ENCODE measurements at places on chromosomes 6 and 20.
A peak's percentile ranks its signal among the peaks of the same experiment; 100 is the strongest.

DNA sequence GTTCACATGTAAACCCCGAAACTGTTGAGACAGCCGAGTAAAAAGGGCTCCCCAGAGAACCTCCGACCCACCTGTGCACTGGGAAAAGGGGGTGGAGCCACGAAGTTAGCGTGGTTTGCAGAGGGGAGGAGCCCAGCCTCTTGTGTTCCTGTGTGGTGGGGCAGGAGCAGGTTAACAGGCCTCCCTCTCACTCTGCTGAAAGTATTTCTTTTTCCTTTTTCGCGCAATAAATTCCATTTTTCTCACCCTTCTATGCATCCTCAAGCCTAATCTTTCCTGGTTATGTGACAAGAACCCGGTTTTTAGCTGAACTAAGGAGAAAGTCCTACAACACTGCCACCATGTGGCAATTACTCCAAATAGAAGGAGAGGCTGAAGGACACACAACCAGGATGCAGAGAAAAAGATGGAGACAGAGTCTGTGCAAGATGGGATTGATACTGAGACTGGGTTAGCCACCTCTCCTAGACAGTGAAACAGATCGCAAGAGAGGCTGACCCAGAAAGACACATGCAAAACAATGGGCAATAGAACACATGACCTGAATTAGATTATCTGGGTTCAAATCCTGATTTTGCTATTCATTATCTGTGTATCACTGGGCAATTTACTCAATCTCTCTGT, 168.7 kb upstream of the PRSS16 start:
- DNase-seq: peak; percentile 69

GRCh38 chr20:4041748-4042411, 26.5 kb upstream of the RNF24 start:
- peak; percentile 92 for DNase-seq

DNA sequence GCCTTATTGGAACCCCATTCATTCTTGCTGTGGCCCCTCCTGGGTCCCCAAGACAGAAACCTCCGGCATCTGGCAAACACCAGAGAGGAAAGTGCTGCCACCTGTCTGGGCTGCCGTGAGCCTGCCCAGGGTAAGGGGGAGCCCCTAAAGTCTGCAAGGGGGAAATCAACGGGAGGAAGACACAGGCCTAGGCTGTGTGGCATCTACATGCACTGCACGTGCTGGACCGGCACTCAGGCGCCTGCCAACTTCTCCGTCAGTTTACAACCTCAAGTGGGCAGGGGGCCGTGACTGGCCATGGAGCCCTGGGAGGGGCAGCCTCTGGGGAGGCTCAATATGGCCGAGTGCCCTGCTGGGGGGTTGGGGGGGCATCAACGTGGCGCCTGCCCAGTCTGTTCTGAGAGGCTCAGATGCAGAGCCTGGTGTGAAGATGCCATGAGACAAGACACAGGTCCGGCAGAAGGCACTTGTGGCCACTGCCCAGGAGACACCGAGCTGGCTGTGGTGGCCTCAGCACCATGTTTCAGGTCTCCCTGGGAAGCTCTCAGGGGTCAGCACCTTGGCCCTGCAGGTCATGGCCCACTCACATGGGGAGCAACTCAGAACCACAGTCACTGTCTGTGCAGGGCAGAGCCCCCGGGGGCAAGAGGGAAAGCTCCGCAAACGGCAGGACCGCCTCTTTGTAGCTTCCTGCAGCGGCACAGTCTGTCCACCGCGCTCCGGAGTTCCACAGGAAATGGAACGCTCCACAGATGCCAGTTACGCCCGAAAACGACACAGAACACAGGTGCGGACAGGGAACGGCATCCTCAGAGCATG, 8.4 kb downstream of the UCKL1 start:
- DNase-seq: no peak

DNA sequence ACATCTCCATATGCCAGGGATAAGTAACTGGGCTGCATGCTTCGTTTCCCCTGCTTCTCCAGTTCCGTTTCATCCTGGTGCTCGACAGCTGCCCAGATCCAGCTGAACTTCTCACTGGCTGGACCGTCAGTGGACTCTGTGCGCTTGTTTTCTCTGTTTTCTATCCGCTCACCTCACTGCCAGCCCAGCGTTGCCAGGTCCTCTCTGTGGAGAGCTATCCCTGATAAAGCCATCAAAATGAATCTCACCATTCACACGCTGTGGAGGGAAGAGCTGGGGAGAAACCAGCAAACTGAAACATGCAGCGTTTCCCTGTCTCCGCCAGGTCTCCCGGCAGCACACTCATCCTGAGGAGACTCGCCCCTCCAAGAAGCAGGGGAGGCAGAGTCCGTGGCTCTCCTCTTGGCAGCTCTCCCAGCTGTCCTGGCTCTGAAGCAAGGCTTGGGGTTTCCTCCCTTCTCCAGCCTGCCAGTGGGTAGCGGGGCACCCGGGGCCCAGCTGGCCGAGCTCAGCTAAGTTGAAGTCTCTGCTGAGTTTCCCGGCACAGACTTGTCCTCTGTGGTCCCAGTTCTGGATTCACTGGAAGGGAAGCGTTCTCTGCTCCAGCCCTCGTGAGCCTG, 160.9 kb downstream of the DTNBP1 start:
- DNase-seq: peak; percentile 78

DNA sequence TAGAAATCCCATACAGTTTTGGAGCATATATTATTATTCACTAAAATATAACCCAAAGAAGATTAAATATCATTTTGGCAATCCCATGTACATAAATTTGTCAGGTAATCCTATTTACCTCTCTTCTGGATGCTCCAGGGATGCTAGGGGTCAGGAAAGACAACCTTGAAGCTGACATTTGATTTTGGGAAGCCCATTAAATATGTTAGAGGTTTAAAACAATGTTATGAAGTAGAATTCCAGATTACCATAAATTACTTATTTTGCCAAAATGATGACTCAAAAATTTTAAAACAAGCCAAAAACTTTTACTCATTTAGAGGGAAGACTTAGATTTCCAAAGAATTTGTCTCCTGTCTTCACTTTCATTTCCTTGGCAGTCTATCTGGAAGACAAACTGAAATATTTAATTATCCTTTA, 9.2 kb upstream of the IL22RA2 start:
- DNase-seq: no peak

GRCh38 chr6:26531897-26532296, 6.3 kb upstream of the HMGN4 start:
- no peak for DNase-seq

DNA sequence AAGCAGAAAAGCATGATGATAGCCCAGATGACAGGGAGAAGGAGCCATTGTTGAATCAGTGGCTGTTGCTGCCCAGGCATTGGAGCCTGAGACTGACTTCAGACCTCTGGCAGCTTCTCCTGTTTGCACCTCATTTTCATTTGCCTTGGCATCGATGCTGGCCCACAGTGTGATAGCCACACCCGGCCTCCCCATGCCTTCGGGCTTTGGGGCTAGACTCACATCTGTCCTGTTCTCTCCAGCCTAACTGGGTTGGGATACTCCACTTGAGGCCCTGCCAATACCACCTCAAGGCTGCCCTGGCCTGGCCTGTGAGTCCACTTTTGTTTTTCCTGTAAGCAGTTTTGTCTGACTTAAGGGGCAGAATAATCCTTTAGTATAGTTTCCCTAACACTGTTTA, 140.4 kb downstream of the UST start:
- DNase-seq: no peak

DNA sequence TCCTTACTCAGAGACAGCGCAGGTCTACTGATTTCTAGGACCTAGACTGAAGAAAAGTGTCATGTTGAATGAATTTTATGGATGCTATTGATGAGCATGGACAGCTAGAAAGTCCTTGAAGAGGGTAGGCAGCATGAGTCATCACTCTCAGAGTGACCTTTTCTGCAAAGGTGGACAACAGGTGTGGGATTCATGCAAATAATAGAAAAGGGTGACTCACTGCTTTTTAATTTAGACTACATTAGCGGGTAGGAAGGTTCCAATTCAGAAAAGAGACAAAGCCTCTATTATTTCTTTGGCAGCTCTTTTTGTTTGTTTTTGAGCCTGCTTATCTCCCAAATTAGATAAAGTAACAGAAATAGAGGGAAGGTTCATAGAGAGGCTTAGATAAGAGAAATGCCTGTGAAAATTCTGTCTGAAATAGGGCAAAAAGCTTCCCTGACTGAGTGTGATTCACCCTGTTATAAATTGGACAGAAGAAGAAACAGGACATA, 191.4 kb downstream of the TENT5A start:
- no peak for DNase-seq

- peak; percentile 55 for DNase-seq
Measured at GRCh38 chr6:93799226-93799625, 379.9 kb upstream of the EPHA7 start.

DNA sequence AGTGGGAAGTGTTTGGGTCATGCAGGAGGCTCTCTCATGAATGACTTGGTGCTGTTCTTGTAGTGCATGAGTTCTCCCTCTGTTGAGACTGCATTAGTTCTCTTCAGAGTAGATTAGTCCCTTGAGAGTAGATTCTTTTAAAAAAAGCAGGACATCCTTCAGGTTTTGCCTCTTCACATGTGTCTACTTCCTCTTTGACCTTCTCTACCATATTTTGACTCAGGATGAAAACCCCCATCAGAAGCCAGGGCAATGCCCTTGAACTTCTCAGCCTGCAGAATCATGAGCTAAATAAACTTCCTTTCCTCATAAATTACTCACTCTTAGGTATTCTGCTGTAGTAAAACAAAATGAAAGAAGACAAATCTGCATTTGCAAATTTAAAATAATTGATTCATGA, 170.3 kb downstream of the CD109 start:
- no peak for DNase-seq

GRCh38 chr6:112062966-112063365, 9.1 kb downstream of the CCN6 start:
- no peak for DNase-seq

DNA sequence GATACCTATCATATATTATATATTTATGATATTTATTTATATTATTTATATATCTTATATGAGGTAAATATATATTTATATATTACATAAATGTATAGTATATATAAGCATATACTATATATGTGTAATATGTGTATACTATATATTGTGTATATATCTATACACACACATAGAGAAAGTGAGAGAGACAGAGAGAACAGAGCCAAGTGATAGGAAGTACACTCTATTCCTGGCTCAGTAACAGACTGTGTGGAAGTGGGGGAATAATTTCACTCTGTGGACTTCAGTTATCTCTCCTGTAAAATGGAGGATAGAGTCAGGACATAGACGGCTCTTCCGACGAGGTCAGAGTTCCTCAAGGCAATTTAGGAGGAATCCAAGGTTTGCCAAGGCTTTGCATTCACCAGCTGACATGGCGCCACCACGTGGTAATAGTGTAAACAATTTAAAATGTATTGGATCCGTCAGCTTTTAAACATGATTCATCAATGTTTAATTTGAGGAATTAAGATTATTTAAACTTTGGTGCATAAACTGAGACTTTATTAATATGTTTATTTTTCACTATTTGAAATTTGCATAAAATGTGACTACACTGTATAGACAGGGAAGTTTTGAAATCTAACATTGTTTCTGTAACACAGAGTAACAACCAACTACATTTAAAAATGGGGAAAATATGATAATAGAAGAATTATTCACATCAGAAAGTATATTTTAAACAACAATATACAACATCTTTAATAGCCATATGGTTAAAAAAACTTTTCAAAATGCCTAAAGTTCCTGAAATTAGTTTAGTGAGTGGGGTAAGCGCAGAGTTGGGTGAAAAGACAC, 75.4 kb upstream of the TMEM244 start:
- peak; percentile 70 for DNase-seq

DNA sequence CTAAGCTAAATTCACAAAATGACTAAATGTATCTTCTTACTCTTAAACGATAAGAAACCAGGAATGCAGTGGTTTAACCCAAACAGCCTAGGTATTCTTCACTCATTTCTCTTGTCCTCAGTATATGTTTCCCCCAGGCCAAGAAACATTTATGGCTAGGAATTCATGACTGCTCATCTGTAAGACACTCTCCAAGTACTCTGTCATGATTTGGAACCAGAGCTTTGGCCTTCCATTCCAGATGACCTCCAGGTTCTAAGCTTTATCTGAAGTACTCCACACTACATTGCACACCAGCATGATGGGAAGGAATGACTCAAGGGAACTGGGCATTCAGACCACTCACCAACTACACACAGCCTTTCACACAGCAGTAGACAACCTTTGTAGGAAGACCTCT, 29.3 kb downstream of the NT5E start:
- peak; percentile 24 for DNase-seq

GRCh38 chr6:42103216-42103615, 39.2 kb downstream of the C6orf132 start:
- no peak for DNase-seq

- DNase-seq: no peak
Measured at GRCh38 chr20:19929481-19930145, 87.5 kb upstream of the NAA20 start.

- DNase-seq: no peak
Measured at GRCh38 chr20:18272451-18272850, 15.9 kb upstream of the ZNF133 start.

- no peak for DNase-seq
Measured at GRCh38 chr6:156652231-156652750, 124.9 kb upstream of the ARID1B start.
